Peyer's patch (tissue), 4 donors: ENCODE measurements at places on chromosomes 3 and 15. TPM values are rescaled to one million over a fixed set of nuclear protein-coding genes. Genes with fewer than 3 reads are reported as not detected.

Gene HIGD2B
- total RNA-seq = not detected

Gene CSPG4
- 2.8 TPM for total RNA-seq

Gene VWA5B2
- 9.1 TPM for total RNA-seq

Gene THRB
- 12.7 TPM for total RNA-seq

Gene SCAMP5
- 5.0 TPM for total RNA-seq

Gene VIPR1
- total RNA-seq = 232 TPM

Gene SMAD6
- total RNA-seq = 28.9 TPM

Gene XCR1
- not detected for total RNA-seq

Gene GP5
- not detected for total RNA-seq

Gene BRK1
- total RNA-seq = 43.7 TPM

Gene ZNF860
- not detected for total RNA-seq

Gene C3orf52
- 13.2 TPM for total RNA-seq

Gene GPR156
- not detected for total RNA-seq

Gene FRMD5
- total RNA-seq = 0.54 TPM

Gene ZNF660
- total RNA-seq = 0.54 TPM

Gene KNG1
- 0.57 TPM for total RNA-seq

Gene ABHD17C
- 41.8 TPM for total RNA-seq

Gene ZNF774
- 11.7 TPM for total RNA-seq

Gene SLC28A2
- total RNA-seq = 75.1 TPM

Gene TLR9
- 0.27 TPM for total RNA-seq

Gene EPHB1
- total RNA-seq = 0.18 TPM

Gene PLA2G4E
- not detected for total RNA-seq

Gene GATM
- 158 TPM for total RNA-seq

Gene PLSCR5
- not detected for total RNA-seq

Gene ACSBG1
- not detected for total RNA-seq

Gene SRGAP3
- total RNA-seq = 22.5 TPM

Gene RTP1
- total RNA-seq = not detected

Gene ULK3
- 194 TPM for total RNA-seq

Gene HES1
- 32.2 TPM for total RNA-seq

Gene LRRC31
- total RNA-seq = 12.4 TPM

Gene IGSF11
- total RNA-seq = not detected

Gene ATOSA
- 60.9 TPM for total RNA-seq

Gene PPP2R3A
- 17.8 TPM for total RNA-seq

Gene BUB1B
- total RNA-seq = 12.4 TPM

Gene RYK
- total RNA-seq = 39.2 TPM

Gene GABRR3
- total RNA-seq = not detected
